ENCODE measurements at places on chromosomes 5 and 9. TPM values are rescaled to one million over a fixed set of nuclear protein-coding genes. Genes with fewer than 3 reads are reported as not detected.

DNA sequence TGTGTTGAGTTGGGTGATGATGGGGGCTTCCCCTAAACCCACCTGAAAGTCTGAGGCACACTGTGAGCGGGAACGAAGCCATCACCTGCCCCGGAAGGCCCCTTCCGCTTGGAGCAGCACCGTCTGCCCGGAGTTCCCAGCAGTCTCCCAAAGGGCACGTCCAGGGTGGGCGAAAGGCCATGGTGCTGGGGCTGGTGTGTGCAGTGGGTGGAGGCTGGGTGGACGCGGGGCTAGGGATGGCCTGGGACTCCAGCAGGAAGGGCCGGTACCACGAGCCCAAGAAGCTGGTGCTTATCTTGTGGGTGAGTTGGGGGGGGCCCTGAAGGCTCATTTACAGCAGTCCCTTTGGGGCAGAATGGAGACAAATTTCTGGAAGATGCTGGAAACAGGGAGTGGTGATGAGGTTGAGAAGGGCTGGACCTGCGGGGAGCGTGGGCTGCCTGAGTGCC lies 4.6 kb downstream of the FLT4 start:
- ATAC-seq: no peak

GRCh38 chr5:56037531-56038010 lies 42.8 kb upstream of the IL6ST start:
- ATAC-seq: no peak

GRCh38 chr5:158354958-158355357 lies 496.0 kb upstream of the CLINT1 start:
- ATAC-seq: no peak

- no peak for ATAC-seq
Measured at GRCh38 chr5:113084402-113085083, 107.9 kb downstream of the DCP2 start.

DNA sequence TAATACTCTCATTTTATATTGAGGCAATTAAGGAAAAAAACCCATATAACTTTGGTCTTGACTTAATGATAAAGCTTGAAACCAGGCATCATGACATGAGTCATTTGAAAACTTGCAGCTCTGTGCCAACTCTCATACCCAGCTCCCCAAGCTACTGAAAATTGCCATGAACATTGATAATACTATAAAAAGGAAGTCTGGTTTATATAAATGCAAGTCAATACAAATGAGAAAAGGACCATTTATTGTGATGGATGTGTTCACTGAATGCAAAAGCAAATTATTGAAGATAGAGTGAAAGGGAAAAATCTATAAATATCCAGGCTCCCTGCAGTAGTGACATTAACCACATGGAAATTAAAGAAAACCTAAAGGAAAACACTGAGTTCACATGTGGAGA lies 116.3 kb downstream of the DEPDC1B start:
- no peak for ATAC-seq

- no peak for ATAC-seq
Measured at GRCh38 chr5:178376921-178377582, 144.4 kb upstream of the PHYKPL start.

GRCh38 chr5:172972552-172972951 lies 11.0 kb upstream of the ATP6V0E1 start:
- ATAC-seq: no peak

DNA sequence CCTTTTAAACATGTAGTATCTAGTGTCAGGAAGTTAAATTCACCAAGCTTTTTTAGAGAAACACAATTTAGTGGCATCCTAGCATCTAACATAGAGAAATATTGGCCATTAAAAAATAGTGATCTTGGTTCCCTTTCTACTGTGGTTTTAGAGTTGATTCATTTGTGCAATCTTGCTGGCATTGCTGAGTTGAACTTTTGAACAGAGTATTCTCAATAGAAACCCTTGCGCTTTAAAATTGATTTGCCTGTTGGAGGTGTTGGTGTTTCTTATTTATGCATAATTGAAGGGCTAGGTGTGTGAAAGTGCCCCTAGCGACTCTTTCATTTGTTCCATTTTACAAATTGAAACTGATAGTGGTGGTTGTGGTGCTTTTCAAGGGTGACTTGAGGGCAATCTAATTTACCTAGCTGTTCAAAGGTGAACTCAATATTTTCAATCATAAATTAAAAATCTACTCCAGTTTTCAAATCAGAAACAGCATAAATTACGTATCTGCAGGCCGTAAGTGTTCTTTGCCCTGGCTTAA lies 73.0 kb upstream of the MPDZ start:
- ATAC-seq: no peak

DNA sequence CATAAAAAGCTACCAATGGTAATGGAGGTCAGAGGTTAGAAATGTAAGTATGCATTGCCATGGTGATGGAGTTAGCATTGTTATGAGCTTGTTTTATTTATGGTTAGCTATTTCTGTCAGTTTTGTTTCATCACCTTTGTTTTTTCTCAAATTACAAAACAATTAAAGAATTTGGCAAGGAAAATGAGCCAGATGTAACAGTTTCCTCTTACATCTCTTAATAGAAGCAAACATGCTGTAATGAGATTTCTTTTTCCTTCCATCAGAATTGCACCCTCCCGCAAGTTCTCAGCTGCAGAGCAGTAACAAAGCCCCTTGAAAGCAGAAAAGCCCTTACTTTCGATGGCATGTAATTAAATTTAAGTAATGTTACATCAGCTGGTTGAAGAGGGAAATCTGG lies 233.0 kb downstream of the SGCD start:
- no peak for ATAC-seq

GRCh38 chr9:3858961-3859360 lies 333.2 kb upstream of the RFX3 start:
- no peak for ATAC-seq

GRCh38 chr9:134210908-134211810 lies 46.8 kb upstream of the RNU6ATAC start:
- ATAC-seq: peak; percentile 9

- no peak for ATAC-seq
Measured at GRCh38 chr9:86708918-86709835, 238.1 kb downstream of the GAS1 start.

DNA sequence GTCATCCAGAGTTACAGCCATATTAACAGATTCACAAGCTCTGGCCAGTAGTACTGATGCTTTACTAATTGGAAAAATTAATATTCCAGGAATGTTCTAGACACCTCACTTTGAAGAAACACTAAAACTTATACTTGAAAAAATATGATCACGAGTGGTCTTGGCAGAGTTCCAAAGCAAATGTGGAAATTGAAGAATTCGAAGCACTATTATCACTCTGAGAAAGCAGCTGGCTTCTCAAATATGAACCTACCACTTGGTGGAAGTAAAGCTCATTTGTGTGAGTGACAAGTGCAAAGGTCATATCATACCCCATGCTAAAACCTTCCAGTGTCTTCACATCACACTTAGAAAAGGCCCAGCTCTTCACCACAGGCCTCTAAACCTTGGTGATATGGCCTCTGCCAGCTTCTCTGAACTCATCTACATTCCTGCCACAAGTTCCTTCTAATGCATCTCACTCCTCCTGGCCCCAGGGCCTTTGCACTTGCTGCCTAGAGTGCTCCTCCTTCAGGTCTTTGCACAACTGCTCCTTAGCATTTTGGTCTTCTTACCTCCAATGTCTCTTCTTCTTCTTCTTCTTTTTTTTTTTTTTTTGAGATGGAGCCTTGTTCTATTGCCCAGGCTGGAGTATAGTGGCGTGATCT lies 175.7 kb upstream of the SMIM23 start:
- no peak for ATAC-seq

DNA sequence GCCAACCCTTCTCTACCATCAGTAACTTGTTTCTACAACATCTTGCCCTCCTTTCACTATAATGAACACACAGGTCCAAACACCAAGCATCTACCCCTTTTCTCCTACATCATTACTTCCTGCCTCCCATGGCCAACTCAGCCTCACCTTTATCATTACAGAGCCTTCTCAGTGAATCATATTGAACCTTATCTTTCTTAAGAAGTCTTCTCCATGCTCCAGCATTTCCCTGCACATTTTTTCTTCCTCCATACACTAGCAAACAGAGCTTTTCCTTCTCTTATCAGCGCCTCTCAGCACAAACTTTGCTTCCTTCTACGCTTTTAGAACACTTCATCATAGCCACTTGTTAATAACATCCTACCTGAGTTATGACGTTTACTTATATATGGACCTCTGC lies 148.2 kb downstream of the ARL15 start:
- ATAC-seq: no peak

GRCh38 chr9:88258601-88259000 lies 120.3 kb upstream of the SPATA31C2 start:
- ATAC-seq: no peak

GRCh38 chr5:68734781-68735180 lies 359.0 kb upstream of the SLC30A5 start:
- ATAC-seq: peak; percentile 54

- no peak for ATAC-seq
Measured at GRCh38 chr5:170631466-170632195, 127.8 kb downstream of the KCNIP1 start.

DNA sequence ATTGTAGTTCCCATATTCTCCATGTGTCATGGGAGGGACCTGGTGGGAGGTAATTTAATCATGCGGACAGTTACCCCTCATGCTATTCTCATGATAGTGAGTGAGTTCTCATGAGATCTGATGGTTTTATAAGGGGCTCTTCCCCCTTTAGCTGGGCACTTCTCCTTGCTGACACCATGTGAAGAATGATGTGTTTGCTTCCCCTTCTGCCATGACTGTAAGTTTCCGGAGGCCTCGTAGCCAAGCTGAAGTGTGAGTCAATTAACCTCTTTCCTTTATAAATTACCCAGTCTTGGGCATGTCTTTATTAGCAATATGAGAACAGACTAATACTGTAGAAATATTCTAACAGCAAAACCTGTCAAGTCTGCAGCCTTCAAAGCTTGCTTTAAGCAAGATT lies 293.2 kb downstream of the CTNND2 start:
- no peak for ATAC-seq

DNA sequence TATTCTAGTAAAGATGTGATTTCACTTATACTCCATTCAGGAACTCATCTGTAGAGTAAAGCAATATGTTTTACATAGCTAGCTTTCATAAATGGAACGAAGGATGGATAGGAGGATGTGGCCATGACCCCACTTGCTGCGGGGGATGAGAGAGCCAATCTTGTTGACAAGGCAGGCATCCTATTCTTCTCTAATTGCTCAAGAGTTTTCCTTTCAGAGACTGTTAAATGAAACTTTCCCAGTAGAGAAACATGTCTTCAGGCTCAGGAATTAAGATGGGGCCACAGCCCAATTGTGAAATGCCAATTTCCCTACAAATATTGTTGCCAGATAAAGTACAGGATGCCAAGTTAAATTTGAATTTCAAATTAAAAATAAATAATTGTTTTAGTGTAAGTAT lies 196.2 kb upstream of the TUT7 start:
- no peak for ATAC-seq

DNA sequence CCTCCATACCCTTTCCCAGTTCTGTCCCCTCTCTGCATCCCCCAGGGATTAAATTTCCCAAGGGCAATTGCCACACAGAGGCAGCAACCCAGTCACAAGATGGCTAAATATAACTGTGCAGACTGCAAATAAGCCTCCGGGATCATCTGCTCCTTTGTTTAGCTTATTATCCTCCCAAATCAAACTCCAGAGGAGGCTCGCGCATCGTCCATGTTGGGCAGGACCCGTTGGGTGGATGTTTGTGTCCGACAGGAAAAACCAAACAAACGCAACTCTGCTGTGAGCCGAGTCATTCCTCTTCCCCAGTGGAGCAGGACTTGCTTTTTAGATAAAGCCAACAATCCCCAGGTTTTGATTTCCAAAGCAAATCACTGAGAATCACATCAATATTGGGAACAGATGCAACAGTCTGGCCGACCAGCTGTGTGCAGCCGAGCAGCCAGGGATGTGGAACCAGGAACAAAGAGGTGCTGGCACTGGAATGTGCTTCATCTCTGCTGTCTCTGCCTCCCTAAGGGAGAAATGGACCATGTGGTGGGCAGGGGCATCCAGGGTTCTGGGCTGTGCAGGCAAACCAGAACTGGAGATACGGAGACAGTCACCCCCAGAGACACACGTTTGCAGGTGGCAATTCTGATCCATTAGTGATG lies 89.8 kb downstream of the PTTG1 start:
- no peak for ATAC-seq

- no peak for ATAC-seq
Measured at GRCh38 chr5:177146891-177147638, 13.5 kb downstream of the NSD1 start.

GRCh38 chr5:136613230-136613629 lies 247.9 kb upstream of the TRPC7 start:
- no peak for ATAC-seq

DNA sequence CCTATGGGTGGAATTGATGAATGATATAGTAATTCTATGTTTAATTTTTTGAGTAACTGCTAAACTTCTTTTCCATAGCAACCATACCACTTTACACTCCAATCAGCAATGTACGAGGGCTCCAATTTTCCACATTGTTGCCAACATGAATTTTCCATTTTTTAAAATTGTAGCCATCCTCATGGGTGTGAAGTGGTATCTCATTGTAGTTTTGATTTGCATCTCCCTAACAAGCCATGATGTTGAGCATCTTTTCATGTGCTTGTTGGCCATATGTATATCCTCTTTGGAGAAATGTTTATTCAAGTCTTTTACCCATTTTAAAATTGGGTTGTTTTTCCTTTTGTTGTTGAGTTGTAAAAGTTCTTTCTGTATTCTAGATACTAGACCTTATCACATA lies 48.9 kb downstream of the TMOD1 start:
- no peak for ATAC-seq

GRCh38 chr5:41924872-41925554 lies at the start of gene FBXO4:
TSS of gene FBXO4 (plus strand) at chr5:41925281. CDS start at chr5:41925310, 29 bp downstream.
- peak; percentile 97 for ATAC-seq

GRCh38 chr5:58087905-58088304 lies 372.0 kb downstream of the PLK2 start:
- ATAC-seq: no peak

DNA sequence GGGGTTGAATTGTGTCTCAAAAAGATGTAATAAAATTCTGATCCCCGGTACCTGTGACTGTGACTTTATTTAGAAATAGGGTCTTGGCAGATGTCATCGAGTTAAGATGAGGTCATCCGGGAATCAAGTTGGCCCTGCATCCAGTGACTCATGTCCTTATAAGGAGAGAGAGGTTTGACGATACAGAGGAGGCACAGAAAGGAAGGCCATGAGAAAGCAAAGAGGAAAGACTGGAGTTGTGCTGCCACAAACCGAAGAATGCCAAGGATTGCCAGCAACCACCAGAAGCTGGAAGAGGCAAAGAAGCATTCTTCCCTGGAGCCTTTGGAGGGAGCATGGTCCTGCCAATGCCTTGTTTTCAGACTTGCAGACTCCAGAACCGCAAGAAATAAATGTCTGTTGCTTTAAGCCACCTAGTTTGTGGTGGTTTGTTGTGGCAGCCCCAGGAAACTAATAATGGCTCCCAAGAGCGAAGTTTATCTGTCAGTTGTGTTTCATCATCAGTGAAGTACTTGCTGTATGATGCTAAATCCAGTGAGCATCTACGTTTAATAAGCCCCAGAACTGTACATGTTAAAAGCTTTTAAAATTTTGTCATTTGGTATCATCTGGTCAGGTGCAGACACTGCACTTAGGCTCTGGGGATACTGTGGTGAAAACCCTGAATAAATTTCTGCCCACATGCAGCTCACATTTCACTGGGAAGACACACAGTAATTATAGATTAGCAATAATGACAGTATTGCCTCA lies 114.8 kb downstream of the TLE4 start:
- ATAC-seq: peak; percentile 41

GRCh38 chr5:40402007-40402364 lies 277.7 kb upstream of the PTGER4 start:
- ATAC-seq: no peak

The GARNL3 gene
- total RNA-seq: 3.1 TPM

The RAB3C gene
- 1.8 TPM for total RNA-seq

The LCN15 gene
- not detected for total RNA-seq

The BRINP1 gene
- 3.4 TPM for total RNA-seq

The TNFSF8 gene
- 0.20 TPM for total RNA-seq

The SHISAL2B gene
- not detected for total RNA-seq

The BAAT gene
- total RNA-seq: 0.08 TPM

The OTULINL gene
- 0.88 TPM for total RNA-seq

The CDH10 gene
- total RNA-seq: not detected

The PDGFRB gene
- 11.5 TPM for total RNA-seq

All from esophagus mucosa (tissue), 1 donor.